Stimulated activated CD8-positive, alpha-beta memory T cell treated with anti-CD3 and anti-CD28 coated beads, Interleukin-4, amount 100 ng/mL, for 4 hours (primary cell): ENCODE measurements at places on chromosomes 1 and 21.

GRCh38 chr1:9654051-9654833 lies 2.7 kb downstream of the PIK3CD start:
- DNase-seq, result no peak

- no peak for DNase-seq
Observed at GRCh38 chr1:91700771-91701471, 185.0 kb downstream of the TGFBR3 start.

DNA sequence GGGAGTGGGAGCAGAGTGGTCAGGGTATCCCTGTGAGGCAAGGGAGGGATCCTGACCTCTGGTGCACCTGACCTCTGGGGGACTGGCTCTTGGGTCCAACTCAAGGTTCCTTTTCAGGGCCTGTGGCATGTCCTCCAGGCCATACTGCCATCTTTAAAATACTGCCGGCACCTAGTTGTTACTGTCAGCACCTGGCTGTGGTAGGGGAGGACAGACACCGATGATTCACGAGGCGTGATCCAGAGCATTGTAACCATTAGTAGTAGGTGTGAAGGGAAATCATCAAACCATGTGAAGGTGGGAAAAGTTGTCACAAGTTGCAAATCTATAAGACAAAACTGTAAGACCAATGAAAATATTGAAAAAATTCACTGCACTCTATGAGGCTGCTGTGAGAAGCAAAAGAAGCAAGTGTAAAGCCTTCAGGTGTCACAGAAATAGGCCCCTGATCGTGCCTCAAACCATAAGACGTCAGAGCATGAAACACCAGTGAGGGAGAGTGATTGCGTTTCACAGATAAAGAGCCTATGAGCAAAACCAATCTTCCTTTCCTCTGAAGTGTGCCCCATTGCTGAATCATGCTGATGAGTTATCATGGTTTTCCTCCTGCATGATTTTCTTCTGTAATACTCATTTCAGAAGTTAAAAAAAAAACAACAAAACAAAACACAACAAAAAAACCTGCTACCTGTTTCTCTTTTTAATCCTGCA lies 55.3 kb downstream of the CDC7 start:
- DNase-seq, result peak; percentile 32

DNA sequence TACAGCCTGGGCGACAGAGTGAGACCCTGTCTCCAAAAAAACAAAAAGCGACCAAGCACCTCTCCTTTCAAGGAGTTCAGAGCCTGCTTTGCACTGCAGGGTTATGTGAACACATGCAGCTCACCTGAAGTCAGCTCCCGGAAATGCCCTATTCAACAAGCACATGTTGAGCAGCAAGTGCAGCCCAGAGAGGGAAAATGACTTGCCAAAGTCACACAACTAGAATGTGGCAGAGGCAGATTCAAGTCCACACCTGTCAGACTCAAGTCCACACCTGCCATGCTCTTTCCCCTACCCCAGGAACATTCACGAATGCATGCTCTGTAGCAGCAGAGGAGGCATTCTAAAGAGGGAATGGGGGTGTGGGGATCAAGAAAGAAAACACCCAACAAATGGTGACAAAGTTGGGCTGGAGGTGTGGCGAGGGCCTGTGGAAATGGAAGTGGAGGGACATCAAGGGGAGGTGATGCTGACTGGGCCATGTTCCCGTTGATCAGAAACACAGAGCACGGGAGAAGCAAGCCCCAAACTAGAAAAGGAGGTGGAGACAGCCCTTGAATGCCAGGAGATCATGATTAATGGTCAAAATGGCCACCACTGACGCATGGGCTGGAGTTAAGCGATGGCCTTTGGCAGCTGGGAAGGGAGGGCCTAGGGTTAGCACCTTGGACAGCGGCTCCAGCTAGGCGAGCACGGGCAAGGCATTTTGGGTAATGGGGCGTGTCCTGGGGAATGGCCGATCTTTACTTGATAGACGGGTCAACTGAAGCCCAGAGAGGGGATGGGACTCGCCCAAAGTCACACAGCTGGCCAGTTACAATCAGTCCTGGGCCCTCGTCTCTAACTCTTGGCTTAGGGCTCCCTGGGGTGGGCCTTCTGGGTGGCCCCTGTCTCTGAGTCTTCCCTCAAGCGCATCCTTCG lies 21.5 kb downstream of the RAP1GAP start:
- no peak for DNase-seq

DNA sequence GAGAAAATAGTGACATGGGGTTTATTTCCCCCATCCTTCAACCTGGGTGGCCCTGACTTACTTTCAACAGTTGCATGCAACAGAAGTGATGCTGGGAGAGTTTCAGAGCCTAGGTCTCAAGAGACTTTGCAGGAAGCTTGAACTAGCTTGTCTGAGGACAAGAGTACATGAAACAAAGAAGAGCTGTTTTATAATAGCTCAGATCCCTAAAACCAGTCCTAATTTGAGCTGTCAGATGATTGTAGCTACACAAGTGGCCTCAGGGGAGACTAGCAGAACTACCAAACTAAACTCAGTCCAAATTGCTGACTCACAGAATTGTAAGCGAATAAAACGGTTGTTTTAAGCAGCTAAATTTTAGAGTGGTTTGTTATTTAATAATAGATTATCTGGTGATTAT lies 17.1 kb downstream of the RC3H1 start:
- no peak for DNase-seq

- DNase-seq, result no peak
Observed at GRCh38 chr1:91400133-91400725, 4.4 kb downstream of the HFM1 start.

GRCh38 chr1:204612326-204612725 lies 73.2 kb downstream of the LRRN2 start:
- DNase-seq, result no peak

- DNase-seq, result no peak
Observed at GRCh38 chr1:27145934-27146354, 9.0 kb downstream of the SLC9A1 start.

- DNase-seq, result no peak
Observed at GRCh38 chr21:28779914-28780313, 212.8 kb downstream of the LTN1 start.

GRCh38 chr1:71885171-71885570 lies 397.2 kb downstream of the NEGR1 start:
- no peak for DNase-seq

DNA sequence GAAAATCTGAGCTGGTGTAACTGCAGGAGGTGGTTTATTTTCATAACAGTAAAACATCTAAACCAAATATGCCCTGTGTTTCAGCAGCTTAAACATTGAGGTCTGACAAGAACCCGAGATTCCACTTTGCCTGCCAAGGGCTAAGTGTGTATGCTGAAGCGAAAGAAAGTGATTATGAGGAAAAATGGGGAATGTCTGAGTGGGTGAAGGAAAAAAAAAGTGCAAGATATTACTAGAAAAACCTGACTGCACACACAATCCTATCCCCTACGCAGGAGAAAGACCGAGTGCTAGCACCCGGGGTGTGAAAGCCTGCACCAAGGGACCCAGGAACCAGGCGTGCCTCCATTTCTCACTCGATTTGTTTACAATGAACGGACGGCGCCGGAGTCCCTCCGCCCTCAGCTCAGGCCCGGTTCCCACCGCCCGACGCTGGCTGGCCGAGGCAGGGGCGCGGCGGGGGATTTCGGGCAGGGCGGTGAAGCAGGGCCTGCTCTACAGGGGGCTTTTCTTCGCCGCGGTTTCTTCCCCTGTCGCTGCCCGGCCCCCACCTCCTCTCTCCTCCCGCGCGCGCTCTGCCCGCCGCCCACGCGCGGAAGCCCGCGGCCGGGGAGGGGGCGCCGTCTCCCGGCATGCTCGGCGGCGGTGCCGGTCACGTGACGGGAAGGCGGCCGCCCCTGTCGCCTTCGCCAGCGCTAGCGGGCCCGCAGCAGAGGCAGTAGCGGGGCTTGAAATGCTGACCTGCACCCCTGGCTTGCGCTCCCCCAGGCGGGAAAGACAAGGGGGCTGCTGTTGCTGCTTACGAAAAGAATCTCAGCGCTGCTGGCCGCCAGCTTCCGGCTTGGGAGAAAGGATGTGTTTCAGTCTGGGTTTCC lies 35.9 kb downstream of the ITPKB start:
- DNase-seq, result peak; percentile 68

DNA sequence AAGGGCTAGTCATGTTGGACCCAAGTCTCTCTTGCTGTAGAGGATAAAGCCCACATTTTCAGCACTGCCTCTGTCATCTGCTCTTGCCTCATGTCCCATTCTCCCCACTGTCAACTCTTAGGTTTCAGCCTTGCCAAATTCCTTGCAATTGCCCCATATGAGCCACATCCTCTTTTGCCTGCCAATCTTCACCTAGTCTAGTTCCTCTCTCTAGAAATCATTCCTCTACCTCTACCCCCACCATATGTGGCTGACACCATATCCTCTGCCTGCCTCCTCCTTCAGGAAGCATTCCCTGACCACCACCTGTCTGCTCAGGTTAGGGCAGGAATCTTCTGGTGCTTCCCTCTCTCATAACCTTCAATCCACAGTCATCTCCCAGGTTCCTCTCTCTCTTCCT lies 38.2 kb downstream of the SLC9A1 start:
- no peak for DNase-seq

DNA sequence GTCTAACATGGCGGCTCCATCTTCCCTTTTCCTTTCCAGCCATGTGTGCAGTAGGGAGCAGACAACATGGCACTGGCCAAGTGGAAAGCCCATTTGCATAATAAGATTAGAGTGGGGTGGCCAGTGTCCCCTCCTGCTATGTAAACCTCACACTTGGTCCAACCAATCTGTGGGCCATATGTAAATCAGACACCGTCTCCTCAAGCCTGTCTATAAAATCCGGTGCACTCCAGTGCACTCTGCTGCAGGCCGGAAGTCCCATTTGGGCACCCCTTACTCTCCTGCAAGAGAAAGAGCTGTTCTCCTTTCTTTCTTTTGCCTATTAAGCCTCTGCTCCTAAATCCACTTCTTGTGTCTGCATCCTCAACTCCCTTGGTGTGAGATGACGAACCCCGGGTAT lies 44.1 kb downstream of the OLFML3 start:
- DNase-seq, result no peak
